Stimulated activated CD4-positive, alpha-beta T cell treated with anti-CD3 and anti-CD28 coated beads, Interleukin-2, amount 100 ng/mL, for 24 hours (primary cell): ENCODE measurements at places on chromosomes 5 and 9.

DNA sequence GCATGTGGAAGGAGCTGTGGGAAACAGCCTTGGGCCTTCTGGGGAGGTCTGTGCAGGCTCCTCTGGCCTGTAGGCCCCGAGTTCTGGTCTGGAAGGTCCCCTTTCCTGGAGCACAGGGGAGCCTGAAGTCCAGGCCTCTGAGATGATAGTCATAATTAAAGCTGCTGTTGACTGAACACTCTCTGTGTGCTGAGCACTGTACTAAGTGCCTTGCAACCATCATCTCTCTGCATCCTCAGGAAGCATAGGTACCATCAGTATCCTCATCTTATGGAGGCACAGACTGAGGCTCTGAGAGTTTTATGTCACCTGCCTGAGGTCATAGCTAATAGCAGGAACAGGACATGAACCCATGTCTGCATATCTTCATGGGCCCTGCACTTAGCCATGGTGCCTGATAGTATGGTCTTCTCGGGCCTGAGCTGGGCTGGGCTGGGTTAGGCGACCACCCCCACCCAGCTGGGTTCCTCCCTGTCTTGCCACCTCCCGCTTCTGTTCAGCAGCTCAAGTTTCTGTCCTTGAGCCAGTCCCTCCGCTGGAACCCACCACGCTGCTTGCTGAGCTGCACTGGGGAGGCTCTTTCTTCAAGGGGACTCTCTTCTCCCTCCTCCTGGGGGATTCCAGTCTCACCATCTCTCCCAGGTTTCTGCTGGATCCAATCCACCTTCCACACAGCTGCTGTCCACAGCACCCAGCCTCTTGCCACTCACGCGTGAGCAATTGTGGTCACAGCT lies 27.6 kb downstream of the LMX1B start:
- no peak for DNase-seq

DNA sequence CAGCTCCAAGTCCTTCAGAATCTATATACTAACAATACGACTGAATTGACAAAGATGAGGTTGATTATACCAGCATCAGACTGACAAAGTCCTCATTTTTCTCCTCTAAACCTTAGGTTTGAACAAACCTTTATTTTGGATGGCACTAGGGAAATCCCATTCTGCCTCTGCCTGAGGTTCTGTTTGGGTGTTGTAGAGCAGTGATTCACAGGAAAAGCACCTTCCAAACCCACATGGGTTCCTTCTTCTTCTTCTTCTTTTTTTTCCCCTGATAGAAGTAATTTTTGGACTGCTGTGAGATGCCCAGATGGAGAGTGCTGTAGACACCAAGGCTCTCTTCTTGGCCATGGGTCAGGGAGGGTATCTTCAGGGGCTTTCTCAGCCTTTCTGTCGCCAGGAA lies 164.9 kb upstream of the PAPPA start:
- DNase-seq, result no peak

DNA sequence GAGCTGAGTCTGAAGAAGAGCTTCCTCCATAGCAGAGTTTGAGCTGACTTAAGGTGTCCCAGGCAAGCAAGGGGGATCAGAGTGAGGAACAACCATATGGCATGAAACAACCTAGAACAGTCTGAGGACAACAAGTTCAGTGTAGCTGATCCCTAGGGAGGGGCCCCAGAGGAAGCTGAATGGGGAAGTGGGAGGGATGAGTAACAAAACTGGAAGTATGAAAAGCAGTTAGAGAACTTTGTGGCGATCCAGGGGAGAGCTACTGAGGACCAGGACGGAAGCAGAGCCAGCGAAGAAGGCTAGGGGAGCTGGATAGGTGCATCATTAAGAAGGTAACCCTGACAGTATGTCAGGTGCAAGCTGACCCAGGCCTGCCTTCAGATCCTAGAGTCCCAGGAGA lies 580.8 kb downstream of the BNC2 start:
- DNase-seq, result no peak

DNA sequence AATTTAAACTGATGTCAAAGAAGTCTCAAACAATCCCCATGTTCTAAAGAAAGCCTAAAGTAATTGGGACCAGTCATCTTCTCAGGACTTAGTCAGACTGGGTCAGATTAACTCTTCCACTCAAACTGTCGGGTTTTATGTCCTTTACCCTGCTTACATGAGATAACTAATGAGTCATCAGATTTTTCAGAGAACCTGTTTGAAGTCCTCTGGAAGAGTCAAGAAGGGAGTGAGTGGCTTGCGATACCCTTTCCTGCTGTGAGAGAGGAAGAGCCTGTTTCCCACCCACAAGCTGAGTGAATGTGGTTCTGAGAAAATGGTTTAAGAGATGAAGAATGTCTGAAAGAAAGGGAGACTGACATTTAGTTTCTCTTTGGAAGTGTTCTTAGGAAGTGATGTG lies 1866.7 kb upstream of the C9orf72 start:
- DNase-seq, result no peak

DNA sequence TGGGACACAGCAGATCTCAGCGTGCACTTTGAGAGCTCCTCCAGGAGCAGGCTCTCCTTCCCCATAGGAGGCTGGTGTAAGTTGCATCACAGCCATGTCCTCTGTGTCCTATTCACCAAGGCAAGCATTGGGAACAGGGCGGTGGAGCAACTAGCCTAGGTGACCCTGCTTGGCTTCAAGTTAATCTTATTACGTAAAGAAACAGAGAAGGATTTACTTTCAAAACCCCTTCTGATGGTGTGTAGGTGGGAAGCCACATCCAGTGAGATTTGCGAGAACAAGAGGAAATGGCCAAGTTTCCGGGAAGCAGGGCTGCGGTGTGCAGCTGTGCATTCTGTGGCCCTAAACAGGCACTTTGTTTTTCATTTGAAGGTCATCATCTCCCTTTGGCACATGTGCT lies 80.2 kb downstream of the TRIO start:
- no peak for DNase-seq
